Temporal lobe (tissue), 4 donors: ENCODE measurements at places on chromosomes 2 and 18. TPM values are rescaled to one million over a fixed set of nuclear protein-coding genes. Genes with fewer than 3 reads are reported as not detected.

The TMEM247 gene
- not detected for total RNA-seq

The IL1F10 gene
- total RNA-seq, result not detected

The PAIP2B gene
- 13.3 TPM for total RNA-seq

The RTP5 gene
- total RNA-seq, result 5.2 TPM

The PMAIP1 gene
- 0.98 TPM for total RNA-seq

The ELOA2 gene
- total RNA-seq, result not detected

The GALNT13 gene
- 22.1 TPM for total RNA-seq

The ZNF512 gene
- total RNA-seq, result 48.7 TPM

The PLEKHH2 gene
- total RNA-seq, result 2.5 TPM

The CCDC141 gene
- 1.5 TPM for total RNA-seq

The OTOS gene
- not detected for total RNA-seq

The LOXHD1 gene
- total RNA-seq, result 0.25 TPM

The SIX3 gene
- total RNA-seq, result 0.49 TPM

The MTX2 gene
- 30.5 TPM for total RNA-seq

The ADGRF3 gene
- under 0.01 TPM for total RNA-seq

The RAB27B gene
- 22.9 TPM for total RNA-seq

The GKN1 gene
- 2.0 TPM for total RNA-seq

The FTCDNL1 gene
- total RNA-seq, result 5.4 TPM

The MOGAT1 gene
- total RNA-seq, result not detected

The CYRIA gene
- total RNA-seq, result 189 TPM

The MAP2 gene
- 767 TPM for total RNA-seq

The CXCR1 gene
- total RNA-seq, result not detected

The MC5R gene
- total RNA-seq, result 0.25 TPM

The CIB4 gene
- total RNA-seq, result not detected

The TRAPPC8 gene
- total RNA-seq, result 76.5 TPM

The ITM2C gene
- 116 TPM for total RNA-seq

The VSNL1 gene
- total RNA-seq, result 17.5 TPM

The CRACDL gene
- 1.2 TPM for total RNA-seq

The LYG1 gene
- 0.74 TPM for total RNA-seq

The UNC50 gene
- total RNA-seq, result 32.5 TPM

The DNAJC5G gene
- total RNA-seq, result not detected

The EFHD1 gene
- 2.7 TPM for total RNA-seq

The ITGB6 gene
- total RNA-seq, result not detected

The GTF2A1L gene
- 1.7 TPM for total RNA-seq

The CTDP1 gene
- total RNA-seq, result 10.6 TPM
